Glutamatergic neuron (in vitro differentiated cells): ENCODE measurements at places on chromosomes 3 and 15. TPM values are rescaled to one million over a fixed set of nuclear protein-coding genes. Genes with fewer than 3 reads are reported as not detected.
A peak's percentile ranks its signal among the peaks of the same experiment; 100 is the strongest.

GRCh38 chr3:12970684-12971083, 102.5 kb downstream of the IQSEC1 start:
- peaks cover 24% of the 10 kb centered on the region for H3K27me3 ChIP-seq
- peak overlapping the region; percentile 31 for H3K4me3 ChIP-seq
- H3K27ac ChIP-seq, result peak overlapping the region; percentile 78

DNA sequence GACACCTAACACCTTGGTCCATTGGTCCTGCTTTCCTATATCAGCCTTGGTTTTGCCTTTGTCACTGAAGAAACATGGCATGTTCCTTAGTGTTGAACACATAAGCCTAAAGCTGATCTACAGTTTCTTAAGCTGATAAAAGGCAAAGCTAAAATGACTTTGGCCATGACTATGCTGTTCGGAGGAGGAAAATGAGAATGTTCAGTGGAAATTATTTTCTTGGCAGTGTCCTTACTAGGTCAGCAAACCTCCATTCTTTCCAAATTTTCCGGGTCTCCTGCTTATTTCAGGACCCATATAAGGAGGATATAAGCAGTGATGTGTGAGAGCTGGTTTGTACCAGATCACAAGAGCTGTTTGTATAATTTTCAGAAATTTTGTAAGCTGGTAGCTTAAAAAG, 832.9 kb upstream of the CFAP20DC start:
- H3K27me3 ChIP-seq, result peaks cover 2% of the 10 kb centered on the region
- H3K27ac ChIP-seq, result no peak overlapping the region
- no peak for DNase-seq

GRCh38 chr15:61084944-61085367, 144.1 kb downstream of the RORA start:
- no peaks in the 10 kb centered on the region for H3K36me3 ChIP-seq
- peaks cover 5% of the 10 kb centered on the region for H3K27me3 ChIP-seq
- H3K27ac ChIP-seq, result no peak overlapping the region
- peaks cover 22% of the 10 kb centered on the region for H3K4me1 ChIP-seq

The PARP14 gene
- 0.05 TPM for total RNA-seq

GRCh38 chr3:157265931-157266330, 106.0 kb upstream of the CCNL1 start:
- no peaks in the 10 kb centered on the region for H3K27me3 ChIP-seq
- H3K27ac ChIP-seq, result no peak overlapping the region
- H3K4me1 ChIP-seq, result peaks cover 16% of the 10 kb centered on the region
- H3K4me3 ChIP-seq, result no peak overlapping the region

DNA sequence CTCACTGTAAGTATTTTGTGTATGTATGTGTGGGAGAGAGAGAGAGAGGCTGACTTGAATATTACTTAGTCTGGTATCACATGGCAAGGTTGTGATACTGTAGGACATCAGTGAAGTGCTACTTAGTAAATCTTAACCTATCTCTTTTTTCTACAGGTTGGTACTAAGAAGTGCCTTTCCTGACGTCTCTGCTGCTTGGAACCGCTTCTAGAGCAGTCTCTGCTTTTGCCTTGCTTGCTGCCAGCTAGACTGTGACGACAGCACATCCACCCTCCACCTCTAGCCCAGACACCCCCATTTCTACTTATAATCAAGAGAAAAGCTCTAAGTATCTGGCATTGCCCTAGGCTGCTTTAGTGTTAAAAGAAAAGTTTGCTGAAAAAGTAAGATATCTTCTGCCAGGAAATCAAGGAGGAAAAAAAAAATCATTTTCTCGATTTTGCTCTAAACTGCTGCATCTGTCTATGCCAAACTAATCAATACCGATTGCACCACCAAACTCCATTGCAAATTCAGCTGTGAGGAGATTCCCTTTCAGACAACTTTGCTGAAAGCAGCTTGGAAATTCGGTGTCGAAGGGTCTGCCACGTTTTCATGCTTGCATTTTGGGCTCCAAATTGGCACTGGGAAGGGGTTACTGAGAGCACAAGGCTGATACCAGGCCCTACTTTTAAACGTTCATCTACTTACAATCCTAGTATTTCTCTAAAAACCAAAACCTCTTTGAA, 30.7 kb downstream of the MBNL1 start:
- H3K27me3 ChIP-seq, result peaks cover 3% of the 10 kb centered on the region
- peak overlapping the region; percentile 87 for H3K4me3 ChIP-seq
- no peak for DNase-seq
- peak overlapping the region; percentile 95 for H3K27ac ChIP-seq

The SOX2 gene
- total RNA-seq, result 23.5 TPM

GRCh38 chr15:96561593-96561992, 231.1 kb downstream of the NR2F2 start:
- H3K4me3 ChIP-seq, result no peak overlapping the region
- DNase-seq, result no peak

The GPR160 gene
- total RNA-seq, result not detected

DNA sequence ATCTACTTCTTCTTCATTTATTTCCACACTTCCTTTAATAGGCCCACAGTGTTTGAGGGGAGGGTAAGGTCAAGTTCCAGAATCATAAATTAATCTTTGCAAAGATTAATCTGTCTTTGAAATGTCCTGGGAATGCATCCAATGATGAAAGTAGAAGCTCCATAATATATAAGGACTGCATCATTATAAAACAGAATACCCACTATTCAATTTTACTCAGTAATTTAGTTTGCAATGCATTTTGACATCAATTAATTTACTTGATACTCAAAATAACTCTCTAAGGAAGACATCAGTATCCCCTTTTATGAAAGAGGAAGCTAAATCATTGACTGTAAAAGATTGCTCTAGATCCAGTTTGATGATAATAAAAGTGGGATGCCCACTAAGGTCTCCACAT, 777.2 kb downstream of the GRM7 start:
- no peaks in the 10 kb centered on the region for H3K4me1 ChIP-seq
- no peak overlapping the region for H3K27ac ChIP-seq
- no peaks in the 10 kb centered on the region for H3K36me3 ChIP-seq

The CCDC54 gene
- not detected for total RNA-seq

DNA sequence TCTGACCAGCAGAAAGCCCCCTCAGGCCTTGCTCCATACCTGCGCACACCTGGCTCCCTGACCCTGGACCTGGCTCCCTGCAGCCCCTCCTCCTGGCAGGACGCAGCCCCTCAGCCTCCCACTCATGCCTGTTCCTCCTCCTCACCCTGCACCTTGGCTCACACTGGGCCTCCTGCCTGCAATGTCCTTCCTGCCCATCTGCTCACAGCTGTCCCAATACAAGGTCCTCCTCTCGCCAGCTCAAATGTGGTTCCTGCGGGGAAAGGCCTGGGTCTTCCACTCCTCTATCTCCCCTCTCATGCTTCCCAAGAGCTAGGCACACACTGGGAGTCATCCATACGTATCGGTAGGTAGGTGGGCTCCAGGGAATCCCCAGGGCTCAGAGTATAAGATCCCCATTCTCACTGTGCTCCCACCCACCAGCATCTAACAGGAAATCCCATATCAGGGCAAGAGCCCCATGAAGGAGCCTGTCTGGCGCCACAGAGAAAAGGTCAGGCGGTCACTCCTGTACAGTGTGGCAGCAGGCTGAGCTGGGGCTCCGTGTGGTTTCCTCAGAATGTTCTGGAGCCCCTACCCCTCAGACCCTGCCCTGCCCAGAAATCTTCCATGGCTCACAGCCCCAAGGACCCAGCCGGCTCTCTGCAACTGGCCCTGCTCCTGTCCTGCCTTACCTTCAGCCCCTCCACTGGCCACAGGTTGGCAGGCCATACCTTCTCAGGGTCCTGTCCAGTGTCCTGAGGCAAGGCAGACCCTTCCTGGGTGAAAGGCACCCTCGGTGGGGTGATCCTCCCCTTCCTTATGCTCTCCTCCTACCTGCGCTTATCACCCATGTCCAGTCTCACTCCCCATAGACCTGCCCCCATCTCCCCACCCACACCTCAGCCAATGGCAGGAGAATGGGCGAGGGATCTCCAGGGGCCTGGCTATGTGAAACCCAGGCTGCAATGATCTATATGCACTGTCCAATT, 10.9 kb downstream of the PLCD1 start:
- H3K27ac ChIP-seq, result no peak overlapping the region
- no peak for DNase-seq
- H3K36me3 ChIP-seq, result peaks cover 25% of the 10 kb centered on the region
- no peak overlapping the region for H3K4me3 ChIP-seq

The MUC4 gene
- 2.5 TPM for total RNA-seq

The CD96 gene
- total RNA-seq, result not detected

- H3K4me3 ChIP-seq, result peak overlapping the region; percentile 60
- no peaks in the 10 kb centered on the region for H3K36me3 ChIP-seq
- no peaks in the 10 kb centered on the region for H3K27me3 ChIP-seq
- peak overlapping the region; percentile 95 for H3K27ac ChIP-seq
- peaks cover 27% of the 10 kb centered on the region for H3K4me1 ChIP-seq
Observed at GRCh38 chr15:92831655-92832328, 68.3 kb upstream of the CHD2 start.

The PRR20G gene
- total RNA-seq, result not detected

GRCh38 chr3:31448035-31448881, 84.5 kb upstream of the STT3B start:
- DNase-seq, result no peak
- no peak overlapping the region for H3K4me3 ChIP-seq
- H3K4me1 ChIP-seq, result no peaks in the 10 kb centered on the region
- no peak overlapping the region for H3K27ac ChIP-seq
- H3K36me3 ChIP-seq, result peaks cover 14% of the 10 kb centered on the region

DNA sequence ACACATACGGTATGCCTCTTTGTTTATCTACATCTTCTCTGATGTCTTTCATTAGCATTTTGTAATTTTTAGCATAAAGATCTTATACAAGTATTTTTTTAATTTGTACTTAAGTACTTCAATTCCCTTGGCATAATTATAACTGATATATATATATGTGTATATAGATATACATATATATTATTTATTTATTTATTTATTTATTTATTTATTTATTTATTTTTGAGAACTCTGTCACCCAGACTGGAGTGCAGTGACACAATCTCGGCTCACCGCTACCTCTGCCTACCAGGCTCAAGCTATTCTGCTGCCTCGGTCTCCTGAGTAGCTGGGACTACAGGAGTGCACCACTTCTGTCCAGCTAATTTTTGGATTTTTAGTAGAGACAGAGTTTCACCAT, 382.7 kb downstream of the EPHA3 start:
- H3K4me3 ChIP-seq, result no peak overlapping the region
- H3K4me1 ChIP-seq, result peaks cover 2% of the 10 kb centered on the region
- no peak for DNase-seq
- H3K27me3 ChIP-seq, result peaks cover 2% of the 10 kb centered on the region
- H3K36me3 ChIP-seq, result no peaks in the 10 kb centered on the region

DNA sequence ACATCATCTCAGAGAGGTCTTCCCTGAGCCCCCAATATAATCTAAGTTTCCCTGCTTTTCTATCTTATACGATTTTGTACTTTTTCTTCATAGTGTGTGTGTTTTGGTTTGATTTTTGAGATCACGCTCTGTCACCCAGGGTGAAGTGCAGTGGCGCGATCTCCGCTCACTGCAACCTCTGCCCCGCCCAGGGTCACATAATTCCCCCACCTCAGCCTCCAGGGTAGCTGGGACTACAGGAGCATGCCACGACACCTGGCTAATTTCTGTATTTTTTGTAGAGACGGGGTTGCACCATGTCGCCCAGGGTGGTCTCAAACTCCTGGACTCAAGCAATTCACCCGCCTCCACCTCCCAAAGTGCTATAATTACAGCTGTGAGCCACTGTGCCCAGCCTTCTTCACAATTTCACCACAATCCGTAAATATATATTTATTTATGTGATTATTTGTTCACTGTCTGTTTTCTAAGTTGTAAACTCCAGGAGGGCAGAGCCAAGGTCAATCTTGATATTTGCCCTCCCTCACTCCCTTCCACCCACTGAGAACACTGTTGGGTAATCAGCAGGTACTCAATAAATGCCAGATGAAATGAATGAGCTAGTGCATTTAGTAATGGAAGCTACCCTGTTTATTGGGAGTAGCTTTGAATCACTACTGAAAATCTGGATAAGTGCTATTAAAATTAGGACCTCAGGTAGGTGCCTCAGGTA, 547 bp upstream of the KNSTRN start:
- H3K36me3 ChIP-seq, result no peaks in the 10 kb centered on the region
- H3K4me3 ChIP-seq, result peak overlapping the region; percentile 90
- peaks cover 14% of the 10 kb centered on the region for H3K4me1 ChIP-seq
- no peak overlapping the region for H3K27ac ChIP-seq
- DNase-seq, result no peak
- peaks cover 7% of the 10 kb centered on the region for H3K27me3 ChIP-seq

The EPHA3 gene
- total RNA-seq, result 9.9 TPM

The HRH1 gene
- not detected for total RNA-seq

The XYLB gene
- total RNA-seq, result 2.6 TPM

- H3K27ac ChIP-seq, result no peak overlapping the region
- H3K4me1 ChIP-seq, result peaks cover 18% of the 10 kb centered on the region
- DNase-seq, result no peak
- H3K27me3 ChIP-seq, result no peaks in the 10 kb centered on the region
- H3K4me3 ChIP-seq, result no peak overlapping the region
Observed at GRCh38 chr15:67240235-67241131, 14.0 kb downstream of the AAGAB start.
